Smooth muscle cell of the umbilical artery (primary cell): ENCODE measurements at places on chromosomes 7 and 10. TPM values are rescaled to one million over a fixed set of nuclear protein-coding genes. Genes with fewer than 3 reads are reported as not detected.

ADRB1 gene
- total RNA-seq = not detected in 2 replicates

KLLN gene
- total RNA-seq = 0.42 and 0.59 TPM in 2 replicates

PDZD7 gene
- 1.2 and 1.5 TPM in 2 replicates for total RNA-seq

ADAP1 gene
- total RNA-seq = 5.3 and 8.1 TPM in 2 replicates

HOXA9 gene
- total RNA-seq = 8.6 and 13.5 TPM in 2 replicates

RPEL1 gene
- total RNA-seq = 0.09 TPM in 1 of 2 replicates, not detected in the other

STOX1 gene
- total RNA-seq = 0.09 TPM in 1 of 2 replicates, not detected in the other

ZNF248 gene
- total RNA-seq = 10.4 and 14.8 TPM in 2 replicates

FKBP9 gene
- 320 and 518 TPM in 2 replicates for total RNA-seq

PIK3CG gene
- total RNA-seq = not detected in 2 replicates

RNF32 gene
- total RNA-seq = 0.69 and 1.8 TPM in 2 replicates

OPN4 gene
- 0.14 TPM in 1 of 2 replicates, not detected in the other for total RNA-seq

ZNF467 gene
- 0.14 and 0.59 TPM in 2 replicates for total RNA-seq

C10orf62 gene
- 0.23 and 0.30 TPM in 2 replicates for total RNA-seq
